ENCODE measurements at places on chromosomes 1 and 21.

GRCh38 chr1:159141584-159142390 lies 29.6 kb upstream of the CADM3 start:
- peak; percentile 56 for DNase-seq

- peak; percentile 26 for DNase-seq
These were observed 76.7 kb upstream of the GPR88 start for GRCh38 chr1:100461222-100461621.

DNA sequence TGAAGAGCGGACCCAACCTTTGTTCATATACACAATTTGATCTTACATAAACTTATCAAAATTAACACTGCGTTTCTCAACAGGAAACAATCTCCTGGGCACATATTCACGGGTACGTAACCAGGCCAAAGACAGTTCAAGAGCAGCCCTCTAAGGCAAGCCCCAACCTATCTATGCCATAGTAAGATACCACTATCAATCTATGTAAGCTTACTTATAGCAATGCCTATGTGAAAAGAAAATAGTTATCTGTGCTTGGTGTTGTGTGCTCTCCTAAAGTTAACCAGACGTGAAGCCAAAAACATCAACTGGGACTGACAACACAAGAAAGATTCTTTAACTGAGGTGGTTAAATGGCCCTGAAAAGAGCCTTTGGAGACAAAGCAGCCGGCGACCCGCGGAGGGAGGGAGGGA lies 49.4 kb upstream of the BOLA1 start:
- DNase-seq, result peak; percentile 36

DNA sequence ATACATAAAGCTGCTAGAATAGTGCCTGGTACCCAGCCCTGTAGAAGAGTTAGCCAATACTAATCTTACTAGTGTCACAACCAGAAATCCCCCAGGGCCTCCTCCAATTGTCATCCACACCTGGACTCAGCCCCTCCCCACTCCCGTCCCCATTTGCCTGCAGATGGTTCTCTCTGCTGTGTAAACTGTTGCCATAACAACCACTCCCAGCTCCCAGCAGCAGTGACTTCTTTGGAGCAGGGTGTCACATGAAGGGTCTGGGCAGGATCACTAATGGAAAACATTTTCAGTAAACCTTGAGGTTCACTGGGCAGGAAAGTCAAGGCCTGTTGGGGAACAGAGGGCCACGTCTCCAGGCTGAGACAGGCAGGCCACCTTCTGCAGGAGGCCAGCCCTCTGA lies 126.0 kb upstream of the IPO9 start:
- DNase-seq, result peak; percentile 36

GRCh38 chr1:160219062-160219929 lies 14.1 kb downstream of the PEA15 start:
- peak; percentile 89 for DNase-seq
